Cardiac atrium fibroblast (primary cell): ENCODE measurements at places on chromosomes 12 and 14. TPM values are rescaled to one million over a fixed set of nuclear protein-coding genes. Genes with fewer than 3 reads are reported as not detected.

Gene NFATC4
- total RNA-seq: 40.0 and 41.9 TPM in 2 replicates

Gene VPS33A
- total RNA-seq: 9.4 and 10.5 TPM in 2 replicates

Gene ADGRD1
- 5.1 and 14.7 TPM in 2 replicates for total RNA-seq

Gene MAP4K5
- 65.0 and 67.0 TPM in 2 replicates for total RNA-seq

Gene SLC35E3
- 2.2 and 5.5 TPM in 2 replicates for total RNA-seq
